ENCODE measurements at places on chromosomes 3 and 15.
A peak's percentile ranks its signal among the peaks of the same experiment; 100 is the strongest.

- no peak for ATAC-seq
- H3K4me1 ChIP-seq, result peaks cover 86% of the 10 kb centered on the region
- no peak overlapping the region for H3K4me3 ChIP-seq
- no peaks in the 10 kb centered on the region for H3K36me3 ChIP-seq
- H3K27me3 ChIP-seq, result no peaks in the 10 kb centered on the region
Measured at GRCh38 chr3:197798863-197799262, 7.8 kb downstream of the LRCH3 start.

DNA sequence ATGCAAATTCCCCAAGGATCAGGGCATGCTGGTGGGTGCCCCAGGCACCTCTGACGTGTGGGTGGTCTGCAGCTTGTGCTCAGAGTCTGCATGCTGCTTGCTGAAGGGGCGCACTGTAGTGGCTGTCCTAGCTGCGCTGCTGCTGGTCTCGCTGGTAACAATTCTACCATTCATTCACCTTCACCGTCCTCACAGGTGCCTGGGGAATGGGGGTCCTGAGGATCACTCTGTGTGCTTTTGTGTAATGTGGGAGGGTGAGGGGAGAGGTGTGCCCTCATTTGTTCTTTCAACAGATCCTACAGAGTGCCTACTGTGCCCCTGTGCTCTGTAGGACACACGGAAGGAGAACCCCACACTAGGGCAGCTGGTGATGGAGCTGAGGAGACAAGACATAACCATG is 2.1 kb upstream of the ITGA11 start:
- no peak overlapping the region for H3K4me3 ChIP-seq
- no peak overlapping the region for H3K27ac ChIP-seq

DNA sequence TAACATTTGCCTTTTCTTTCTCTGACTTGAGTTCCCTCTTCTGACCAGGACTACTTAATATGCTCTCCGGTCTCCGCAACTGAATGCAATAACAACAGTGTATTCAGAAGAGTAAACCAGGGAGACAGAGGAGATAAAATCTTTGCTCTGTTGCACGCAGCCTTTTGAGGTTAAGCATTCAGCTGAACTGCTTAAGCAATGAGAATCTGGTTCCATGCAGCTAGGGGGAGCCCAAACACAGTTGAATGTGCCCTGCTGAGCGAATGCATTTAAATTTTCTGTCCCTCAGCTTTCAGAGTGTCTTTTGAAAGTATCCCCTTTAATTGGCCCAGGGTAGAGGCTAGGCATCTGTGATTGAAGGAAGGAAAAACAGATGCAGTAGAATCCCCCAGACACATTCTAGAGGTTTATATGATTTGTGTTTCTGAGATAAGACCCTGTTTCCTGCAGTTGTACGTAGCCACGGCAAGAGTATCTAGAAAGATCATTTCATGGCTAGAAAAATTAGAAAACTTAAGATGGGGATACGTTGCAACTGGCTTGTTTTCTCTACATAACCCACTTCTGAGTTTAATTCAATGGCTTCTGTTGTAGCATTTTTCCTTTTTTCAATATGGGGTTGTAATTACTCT is 309.6 kb downstream of the TUSC7 start:
- no peaks in the 10 kb centered on the region for H3K27me3 ChIP-seq
- H3K27ac ChIP-seq, result no peak overlapping the region
- no peaks in the 10 kb centered on the region for H3K4me1 ChIP-seq
- no peaks in the 10 kb centered on the region for H3K36me3 ChIP-seq
- peak; percentile 83 for ATAC-seq
- no peak overlapping the region for H3K4me3 ChIP-seq

DNA sequence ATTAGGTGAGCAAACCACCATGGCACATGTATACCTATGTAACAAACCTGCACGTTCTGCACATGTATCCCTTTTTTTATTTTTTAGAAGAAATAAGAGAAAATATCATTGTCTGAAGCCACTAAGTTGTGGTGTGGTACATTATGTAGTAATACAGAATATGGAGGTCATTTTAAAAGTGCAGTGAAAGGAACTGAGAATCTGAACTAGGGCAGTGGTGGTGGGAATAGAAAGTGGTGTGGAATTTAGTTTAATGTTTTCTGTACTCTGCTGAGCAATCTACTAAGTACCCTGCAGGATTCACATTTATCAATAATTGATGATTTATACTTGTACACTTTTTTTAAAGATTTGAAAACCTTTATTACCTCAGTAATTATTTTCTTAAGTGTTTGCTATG is 283.5 kb downstream of the CHL1 start:
- no peak overlapping the region for H3K27ac ChIP-seq
- H3K36me3 ChIP-seq, result no peaks in the 10 kb centered on the region
- no peaks in the 10 kb centered on the region for H3K4me1 ChIP-seq
- no peak overlapping the region for H3K4me3 ChIP-seq

DNA sequence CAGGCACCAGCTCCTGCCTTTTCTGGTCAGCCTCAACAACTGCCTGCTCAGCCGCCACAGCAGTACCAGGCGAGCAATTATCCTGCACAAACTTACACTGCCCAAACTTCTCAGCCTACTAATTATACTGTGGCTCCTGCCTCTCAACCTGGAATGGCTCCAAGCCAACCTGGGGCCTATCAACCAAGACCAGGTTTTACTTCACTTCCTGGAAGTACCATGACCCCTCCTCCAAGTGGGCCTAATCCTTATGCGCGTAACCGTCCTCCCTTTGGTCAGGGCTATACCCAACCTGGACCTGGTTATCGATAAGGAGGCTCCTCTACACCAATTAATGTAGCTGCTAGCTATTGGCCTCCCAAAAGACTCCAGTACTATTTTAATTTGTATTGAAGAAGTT is 38.9 kb downstream of the TFG start:
- no peak for ATAC-seq
- H3K4me1 ChIP-seq, result no peaks in the 10 kb centered on the region
- H3K27me3 ChIP-seq, result no peaks in the 10 kb centered on the region
- H3K27ac ChIP-seq, result no peak overlapping the region
- no peaks in the 10 kb centered on the region for H3K36me3 ChIP-seq

GRCh38 chr3:97871801-97872524 is 50.2 kb downstream of the CRYBG3 start:
- H3K27me3 ChIP-seq, result no peaks in the 10 kb centered on the region
- peak; percentile 55 for ATAC-seq
- H3K27ac ChIP-seq, result peak overlapping the region; percentile 10
- no peak overlapping the region for H3K4me3 ChIP-seq
- H3K36me3 ChIP-seq, result no peaks in the 10 kb centered on the region

DNA sequence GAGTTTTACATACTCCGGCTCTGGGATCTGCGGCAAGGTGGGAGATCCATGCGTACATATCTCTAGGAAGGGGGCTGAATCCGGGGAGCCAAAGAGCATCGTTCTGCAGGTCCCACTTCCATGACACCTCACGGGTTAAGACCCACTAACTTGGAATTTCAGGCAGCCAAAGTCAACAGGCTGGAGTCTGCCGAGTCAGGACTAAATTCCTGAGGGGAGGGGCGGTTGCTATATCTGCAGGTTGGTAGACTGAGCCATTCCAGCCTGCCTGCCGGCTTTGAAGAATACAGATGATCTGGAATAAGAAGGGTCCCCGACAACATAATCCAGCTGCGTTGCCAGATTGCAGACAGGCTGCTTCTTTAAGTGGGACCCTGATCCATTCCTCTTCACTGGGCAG is 65.4 kb upstream of the PEX5L start:
- H3K36me3 ChIP-seq, result no peaks in the 10 kb centered on the region
- H3K27ac ChIP-seq, result no peak overlapping the region
- no peak for ATAC-seq
- no peak overlapping the region for H3K4me3 ChIP-seq
- H3K27me3 ChIP-seq, result peaks cover 9% of the 10 kb centered on the region

Measured in gastroesophageal sphincter (tissue), 4 donors.